ENCODE measurements at places on chromosomes 12 and 14.

DNA sequence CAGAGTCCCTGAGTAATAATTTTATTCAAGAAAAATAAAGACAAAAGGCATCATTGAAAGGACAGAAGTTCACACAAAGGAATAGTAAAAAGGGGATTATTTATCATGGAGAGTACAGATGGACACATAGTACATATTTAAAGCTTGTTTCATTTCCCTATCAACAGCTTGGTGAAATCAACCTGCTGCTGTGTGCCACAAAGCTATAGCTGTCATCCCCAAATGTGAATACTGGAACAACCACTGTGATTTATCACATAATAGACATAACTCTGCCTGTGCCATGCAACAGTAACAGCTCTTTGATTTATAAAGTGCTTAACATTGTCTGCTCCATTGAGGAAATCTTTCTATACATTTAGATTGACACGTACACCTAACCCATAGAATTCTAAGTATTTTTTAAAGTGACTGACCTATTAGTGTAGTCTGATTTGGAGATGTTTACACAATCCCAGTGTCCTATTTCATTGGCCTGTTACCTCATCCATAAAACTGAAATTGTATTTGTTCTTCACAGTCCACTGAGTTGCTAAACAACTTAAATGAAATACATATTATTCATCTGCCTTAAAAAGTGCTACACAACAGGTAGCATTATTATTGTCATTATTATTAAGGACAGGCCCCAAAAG is 3.3 kb downstream of the NEMF start:
- no peak for DNase-seq

DNA sequence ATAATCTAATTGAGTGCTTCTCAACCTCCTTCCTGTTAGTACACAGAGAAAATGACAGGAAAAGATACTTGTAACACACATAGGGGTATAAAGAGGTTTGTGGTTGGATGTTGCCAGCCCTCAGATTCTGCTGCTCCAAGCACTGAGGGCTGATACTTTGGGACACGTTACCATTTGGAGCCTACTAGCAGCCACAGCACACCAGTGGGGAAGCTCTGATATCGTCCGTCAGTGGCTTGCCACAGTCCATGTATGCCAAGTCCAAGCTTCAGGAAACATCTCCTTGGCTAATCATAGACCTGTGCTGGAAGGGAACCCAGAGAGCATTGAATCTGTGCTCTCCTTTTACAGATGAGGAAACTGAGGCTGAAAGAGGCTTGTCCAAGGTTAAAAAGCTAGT is 22.3 kb downstream of the B4GALNT3 start:
- DNase-seq, result no peak

- DNase-seq, result no peak
Measured at GRCh38 chr14:26289891-26290486, 307.8 kb downstream of the NOVA1 start.

DNA sequence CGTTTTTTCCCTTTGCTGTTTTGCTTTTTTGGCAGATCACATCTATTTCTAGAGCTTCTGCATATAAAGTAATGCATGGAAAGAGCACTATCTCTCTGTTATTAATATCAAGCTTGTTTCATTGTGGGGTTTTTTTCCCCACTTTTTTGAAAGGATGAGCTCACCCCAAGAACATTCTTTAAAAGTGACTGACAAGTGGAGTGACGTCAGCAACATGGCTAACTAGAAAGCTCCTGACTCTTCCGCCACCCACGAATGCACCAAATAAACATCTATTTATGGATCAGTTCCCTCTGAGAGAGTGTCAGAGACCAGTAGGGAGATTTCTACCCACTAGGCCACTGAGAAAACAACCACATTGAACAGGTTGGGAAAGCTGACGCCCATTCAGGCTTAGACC is 445.4 kb downstream of the GALC start:
- no peak for DNase-seq

- no peak for DNase-seq
Measured at GRCh38 chr12:52600071-52600470, 1.2 kb downstream of the KRT72 start.
